Hypothalamus (tissue), 51 donors: ENCODE measurements at places on chromosomes 6 and 20.

GRCh38 chr20:11267131-11267761 lies 593.4 kb upstream of the JAG1 start:
- DNase-seq: peak; percentile 7

- no peak for DNase-seq
Measured at GRCh38 chr6:106495014-106495413, 134.3 kb downstream of the RTN4IP1 start.

DNA sequence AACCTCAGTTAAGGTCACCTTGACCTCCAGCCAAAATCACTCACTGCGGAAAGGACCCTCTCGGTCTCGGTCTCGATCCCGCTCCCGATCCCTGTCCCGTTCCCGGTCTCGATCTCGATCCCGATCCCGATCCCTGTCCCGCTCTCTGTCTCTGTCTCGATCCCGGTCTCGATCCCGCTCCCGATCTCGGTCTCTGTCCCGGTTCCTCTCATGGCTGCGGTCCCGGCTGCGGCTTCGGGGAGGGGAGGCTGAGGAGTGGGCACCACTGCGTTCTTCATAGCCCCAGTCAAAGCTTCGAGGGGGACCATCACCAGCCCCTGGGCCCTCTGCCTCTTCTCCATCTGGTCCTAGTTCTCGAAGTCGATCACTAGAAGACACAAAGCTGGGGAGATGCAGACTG lies 4.3 kb downstream of the NELFE start:
- DNase-seq: no peak

DNA sequence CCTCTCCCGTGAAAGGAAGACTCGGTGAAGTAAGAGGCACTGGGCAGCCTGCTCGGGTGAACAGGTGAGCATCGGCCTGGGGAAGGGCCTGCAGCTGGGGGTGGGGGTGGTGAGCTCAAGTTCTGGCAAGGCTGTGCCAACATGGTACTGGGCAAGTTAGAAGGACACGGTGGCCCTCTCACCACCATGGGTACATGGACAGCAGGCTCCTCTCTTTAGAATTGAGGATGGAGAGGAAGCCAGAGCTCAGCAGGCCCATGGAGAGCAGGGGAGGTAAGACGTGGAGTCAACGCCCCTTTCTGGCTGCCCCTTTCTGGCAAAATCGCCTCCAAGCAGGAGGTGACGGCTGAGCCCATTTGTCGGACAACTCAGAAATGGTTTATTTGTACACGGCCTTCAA lies 135.6 kb downstream of the ANKRD60 start:
- no peak for DNase-seq
